ENCODE measurements at places on chromosomes 4 and X.
A peak's percentile ranks its signal among the peaks of the same experiment; 100 is the strongest.

DNA sequence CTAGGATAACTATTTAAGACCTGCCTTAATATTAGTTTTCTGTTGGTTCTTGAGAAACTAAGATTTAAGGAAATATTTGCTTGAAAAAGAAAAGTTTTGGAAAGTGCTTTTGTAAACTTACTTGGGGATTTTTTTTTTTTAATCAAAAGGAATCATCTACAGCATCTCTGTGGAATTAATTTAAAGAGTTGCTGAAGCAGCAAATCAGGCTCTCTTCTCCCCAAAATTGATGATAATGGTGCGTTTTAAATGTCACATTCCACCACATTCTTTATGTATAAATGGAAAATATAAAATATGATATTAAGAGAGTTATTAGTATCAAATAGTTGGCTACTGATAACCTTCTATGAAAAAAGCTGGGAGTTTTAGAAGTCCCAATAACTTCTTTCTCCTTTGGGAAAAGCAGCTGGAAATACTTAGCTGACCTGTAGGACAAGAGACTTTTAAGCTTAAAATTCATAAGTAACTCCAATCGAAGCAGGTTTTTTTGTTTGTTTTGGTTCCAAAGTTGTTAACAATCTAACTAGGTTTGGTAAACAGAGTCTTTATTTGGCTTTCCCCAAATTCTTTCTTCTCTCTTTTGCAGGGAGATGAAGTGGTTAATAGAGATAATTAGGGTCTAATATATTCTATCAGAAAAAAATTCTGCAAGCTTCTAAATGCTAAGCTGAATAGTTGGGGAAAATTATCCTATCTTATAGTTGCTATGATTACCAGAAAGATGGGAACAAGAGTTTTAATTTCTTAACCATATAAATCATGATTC, 4.4 kb downstream of the KLF3 start:
- no peak for DNase-seq

- peak; percentile 38 for DNase-seq
Measured at GRCh38 chr4:54091637-54092404, 8.1 kb upstream of the GSX2 start.

DNA sequence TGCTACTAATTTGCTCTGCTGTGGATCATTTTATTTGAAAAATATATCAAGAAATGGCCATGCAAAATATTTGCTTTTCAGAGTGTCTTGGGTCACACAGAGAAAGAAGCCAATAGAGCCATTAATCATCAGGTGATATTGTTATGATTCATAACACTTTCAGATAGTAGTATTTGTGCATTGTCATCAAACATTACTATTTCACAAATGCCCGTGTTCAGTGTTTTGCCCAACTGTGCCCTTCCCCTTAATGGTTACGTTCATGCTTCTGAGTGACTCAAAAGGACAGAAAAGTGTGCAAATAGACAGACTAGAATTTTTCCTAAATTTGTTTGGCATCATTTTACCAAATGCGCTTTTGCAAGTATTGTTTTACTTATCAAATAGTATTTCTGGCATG, 46.5 kb downstream of the PHOX2B start:
- no peak for DNase-seq

- DNase-seq: no peak
Measured at GRCh38 chrX:105323928-105324327, 103.4 kb upstream of the TEX13A start.

GRCh38 chr4:54447304-54447703, 210.5 kb upstream of the KIT start:
- DNase-seq: no peak

GRCh38 chrX:13748486-13748885, 13.9 kb downstream of the OFD1 start:
- no peak for DNase-seq

Data from NCI-H524 treated with DMSO at 0.1 percent for 48 hours (cell line).